AG04450 (cell line): ENCODE measurements at places on chromosomes 7 and 10. TPM values are rescaled to one million over a fixed set of nuclear protein-coding genes. Genes with fewer than 3 reads are reported as not detected.

Gene CALML5
- polyA plus RNA-seq = not detected in 2 replicates

GRCh38 chr10:6770846-6771245 lies 190.8 kb upstream of the PRKCQ start:
- no peak for DNase-seq

- no peak for DNase-seq
Measured at GRCh38 chr7:146131701-146132100, 15.1 kb downstream of the CNTNAP2 start.

- no peak for DNase-seq
Measured at GRCh38 chr10:76034353-76035205, 603.2 kb downstream of the LRMDA start.

Gene CALHM1
- polyA plus RNA-seq = not detected in 2 replicates

Gene GNAI1
- polyA plus RNA-seq = 31.9 and 56.2 TPM in 2 replicates

GRCh38 chr7:77811516-77812289 lies 13.1 kb downstream of the PHTF2 start:
- DNase-seq = no peak

Gene SLC29A4
- polyA plus RNA-seq = 4.5 and 5.8 TPM in 2 replicates

DNA sequence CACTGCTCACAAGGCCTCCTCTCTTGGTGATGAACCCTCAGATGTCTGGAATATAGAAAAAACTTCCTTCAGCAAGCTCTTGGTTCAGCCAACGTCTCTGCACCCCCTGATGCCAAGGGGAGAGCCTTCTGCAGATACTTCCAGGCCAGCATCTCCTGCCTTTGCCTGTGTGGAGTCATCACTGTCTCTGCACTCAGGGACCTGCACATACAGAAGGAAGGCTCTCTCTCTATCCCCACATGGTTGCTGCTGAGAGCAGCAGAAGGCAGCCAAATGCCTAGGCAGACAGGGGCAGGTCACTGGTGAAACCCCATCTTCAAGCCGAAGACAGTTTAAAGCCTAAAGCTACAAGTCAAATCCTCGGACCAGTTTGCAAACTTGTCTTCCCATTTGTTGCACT lies 137.6 kb downstream of the WDR11 start:
- DNase-seq = no peak

- DNase-seq = peak; percentile 2
Measured at GRCh38 chr7:71733107-71733870, 601.3 kb downstream of the GALNT17 start.

Gene GATA3
- polyA plus RNA-seq = 0.05 TPM in 1 of 2 replicates, not detected in the other

DNA sequence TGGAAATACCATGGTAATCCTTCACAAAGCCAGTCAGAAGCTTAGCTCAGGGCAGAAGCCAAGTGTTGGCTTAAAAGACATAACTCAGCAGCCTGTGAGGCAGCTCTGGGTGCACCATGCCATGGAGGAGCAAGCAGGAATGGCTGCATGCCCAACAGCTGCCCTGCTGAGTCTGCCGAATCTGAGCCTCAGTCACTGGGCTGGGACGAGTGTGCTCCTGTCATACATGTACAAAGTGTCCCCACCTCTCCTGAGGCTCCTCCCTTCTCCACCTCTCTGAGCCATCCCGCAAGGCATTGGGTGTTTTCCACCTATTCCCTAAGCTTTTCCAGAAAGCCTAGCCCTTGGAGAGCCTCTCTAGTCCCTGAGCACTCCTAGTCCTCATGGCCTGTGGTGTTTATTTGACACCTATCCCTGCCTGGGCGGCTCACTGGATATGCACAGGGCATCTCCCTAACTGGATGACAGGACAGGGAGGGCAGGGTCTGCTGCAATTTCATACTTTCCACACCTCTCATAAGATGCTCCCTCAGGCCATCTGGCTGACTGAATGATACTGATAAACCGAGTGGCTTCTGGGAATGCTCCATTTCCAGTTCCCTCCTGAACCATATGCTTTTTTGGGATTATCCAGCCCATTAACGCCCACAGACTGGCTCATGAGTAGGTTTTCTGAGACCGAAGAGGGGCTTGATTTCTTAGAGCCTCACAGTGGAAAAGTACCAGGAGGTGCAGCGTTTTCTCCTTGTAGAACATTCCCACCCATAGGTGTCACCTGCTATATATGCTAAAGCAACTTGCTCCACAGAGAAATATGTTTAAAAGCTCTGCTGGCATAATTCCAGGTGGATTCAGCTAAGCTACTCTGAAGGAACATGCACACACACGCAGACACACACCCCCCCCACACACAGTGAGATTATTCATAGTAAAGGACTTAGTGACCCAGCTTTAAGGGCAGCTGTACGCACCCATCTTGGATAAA lies 199.3 kb downstream of the SNX10 start:
- no peak for DNase-seq

Gene NUP205
- polyA plus RNA-seq = 33.1 and 36.2 TPM in 2 replicates
